Hematopoietic multipotent progenitor cell treated with erythropoietin and hydrocortisone succinate and interleukin-3 and kit ligand, for 4 days (in vitro differentiated cells): ENCODE measurements at places on chromosomes 5 and 9.

GRCh38 chr9:4826417-4827166 lies 33.8 kb downstream of the RCL1 start:
- no peak for DNase-seq

GRCh38 chr5:156936972-156937371 lies 26.1 kb downstream of the TIMD4 start:
- no peak for DNase-seq

DNA sequence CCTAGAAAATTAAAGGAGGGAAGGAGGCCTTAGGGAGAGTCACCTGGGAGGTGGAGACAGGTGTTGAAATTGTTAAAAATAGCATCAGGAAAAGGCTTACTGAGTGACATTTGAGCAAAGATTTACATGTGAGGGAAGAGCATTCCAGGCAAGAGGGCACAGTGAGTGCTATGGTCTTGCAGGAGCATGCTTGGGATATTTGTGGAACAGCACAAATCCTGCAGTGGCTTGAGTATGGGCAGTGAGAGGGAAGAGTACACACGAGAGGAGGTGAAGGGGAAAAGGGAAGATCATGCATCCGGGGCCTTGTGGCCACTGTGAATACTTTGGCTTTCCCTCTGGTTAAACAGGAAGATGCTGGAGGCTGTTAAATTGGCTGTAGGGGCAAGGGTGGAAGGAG lies 36.6 kb downstream of the ACER2 start:
- DNase-seq = no peak

GRCh38 chr5:9125852-9126251 lies 420.0 kb downstream of the SEMA5A start:
- DNase-seq = no peak

DNA sequence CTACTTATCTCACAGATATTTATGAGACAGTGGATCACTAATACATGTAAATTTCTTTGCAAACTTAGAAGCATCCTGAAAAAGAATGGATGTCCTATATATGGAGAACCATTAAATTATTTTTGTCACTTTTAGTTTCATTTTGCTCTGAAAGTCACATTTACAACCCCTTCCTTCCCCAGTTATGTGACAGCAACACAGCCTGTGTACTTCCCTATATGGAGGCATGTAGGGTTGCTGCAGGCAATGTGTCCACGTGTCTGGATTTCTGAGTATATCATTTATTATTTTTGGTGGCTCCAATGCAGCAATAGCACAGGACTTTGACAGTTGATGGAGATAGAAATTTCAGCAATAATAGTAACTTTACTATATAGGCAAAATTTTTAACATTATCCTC lies 156.4 kb downstream of the ST8SIA4 start:
- DNase-seq = peak; percentile 63

GRCh38 chr5:37207802-37208201 lies 41.4 kb downstream of the CPLANE1 start:
- peak; percentile 12 for DNase-seq

GRCh38 chr5:129609710-129610109 lies 138.2 kb upstream of the MINAR2 start:
- DNase-seq = no peak

GRCh38 chr5:173410459-173411233 lies 82.4 kb upstream of the STC2 start:
- no peak for DNase-seq

GRCh38 chr5:14039576-14039975 lies 95.1 kb upstream of the DNAH5 start:
- DNase-seq = no peak

DNA sequence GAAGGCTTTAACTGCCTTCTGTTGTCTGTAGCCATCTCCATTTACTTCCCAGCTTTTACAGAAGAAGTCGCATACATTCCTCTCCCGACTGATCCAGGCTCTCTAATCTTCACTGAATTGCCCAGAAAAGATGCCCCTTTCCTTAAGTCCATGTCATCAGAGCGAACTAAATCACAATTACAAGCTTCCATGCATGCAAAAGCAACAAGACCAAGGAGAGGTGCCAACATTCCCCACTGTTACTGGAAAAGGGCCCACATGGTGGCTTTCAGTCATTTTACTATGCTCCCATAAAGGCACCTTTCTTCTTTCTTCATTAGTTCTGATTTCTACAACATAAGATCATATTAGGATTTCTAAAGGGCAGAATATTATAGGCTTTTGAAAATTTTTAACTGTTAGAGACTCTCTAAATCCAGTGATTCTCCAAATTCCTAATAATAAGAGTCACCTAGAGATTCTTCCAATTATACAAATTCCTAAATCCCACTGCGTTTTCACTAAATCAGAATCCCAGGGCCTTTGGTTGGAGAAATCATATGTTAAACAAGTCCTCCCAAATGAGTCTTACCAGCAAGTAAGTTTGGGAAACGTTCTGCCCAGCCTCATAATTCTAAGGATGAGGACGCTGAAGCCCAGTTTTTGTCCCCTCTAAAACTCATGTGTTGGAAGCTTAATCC lies 17.0 kb upstream of the ZFR start:
- DNase-seq = no peak

DNA sequence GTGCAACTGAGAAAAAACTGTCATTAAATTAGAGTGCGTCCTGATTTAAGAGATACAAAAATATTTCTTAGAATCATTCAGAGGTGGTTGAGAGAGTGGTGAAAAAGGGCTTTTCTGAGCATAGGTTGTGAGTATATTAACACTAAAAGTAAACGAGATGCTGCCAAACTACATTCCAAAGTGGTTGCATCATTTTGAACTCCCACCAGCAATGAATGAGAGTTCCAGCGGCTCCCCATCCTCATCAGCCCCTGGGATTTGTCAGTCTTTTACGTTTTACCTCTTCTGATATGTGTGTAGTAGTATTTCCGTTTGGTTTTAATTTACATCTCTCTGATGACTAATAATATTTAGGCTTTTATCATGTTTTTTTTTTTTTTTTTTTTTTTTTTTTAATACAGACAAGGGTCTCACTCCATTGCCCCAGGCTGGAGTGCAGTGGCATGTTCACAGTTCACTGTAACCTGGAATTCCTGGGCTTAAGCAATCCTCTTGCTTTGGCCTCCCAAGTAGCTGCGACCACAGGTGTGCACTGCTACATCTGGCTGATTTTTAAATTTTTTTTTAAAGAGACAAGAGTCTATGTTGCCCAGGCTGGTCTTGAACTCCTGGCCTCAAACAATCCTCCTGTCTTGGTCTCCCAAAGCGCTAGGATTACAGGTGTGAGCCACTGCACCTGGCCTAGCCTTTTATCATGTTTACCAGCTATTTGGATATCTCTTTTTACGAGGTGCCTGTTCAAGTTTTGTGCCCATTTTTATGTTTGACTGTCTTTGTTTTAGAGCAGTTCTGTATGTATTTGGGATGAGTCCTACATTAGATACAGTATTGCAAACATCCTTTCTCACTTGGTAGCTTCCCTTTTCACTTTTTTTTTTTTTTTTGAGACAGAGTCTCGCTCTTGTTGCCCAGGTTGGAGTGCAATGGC lies 17.0 kb downstream of the PRRT1B start:
- DNase-seq = no peak

DNA sequence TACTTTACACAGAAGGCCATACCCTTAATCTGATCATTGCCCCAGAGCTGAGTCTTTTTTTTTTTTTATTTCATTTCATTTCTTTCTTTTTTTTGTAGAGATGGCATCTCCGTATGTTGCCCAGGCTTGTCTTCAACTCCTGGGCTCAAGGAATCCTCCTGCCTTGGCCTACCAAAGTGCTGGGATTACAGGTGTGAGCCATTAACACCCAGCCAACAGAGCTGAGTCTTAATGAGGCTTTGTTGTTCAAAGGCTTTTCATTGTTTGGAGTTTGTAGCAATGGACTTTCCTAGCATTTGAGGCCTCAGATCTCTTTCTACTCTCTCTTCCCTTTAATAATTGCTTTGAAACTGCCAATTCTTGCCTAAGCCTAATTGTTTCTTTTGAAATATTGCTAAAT lies 176.5 kb upstream of the FBN2 start:
- DNase-seq = no peak

DNA sequence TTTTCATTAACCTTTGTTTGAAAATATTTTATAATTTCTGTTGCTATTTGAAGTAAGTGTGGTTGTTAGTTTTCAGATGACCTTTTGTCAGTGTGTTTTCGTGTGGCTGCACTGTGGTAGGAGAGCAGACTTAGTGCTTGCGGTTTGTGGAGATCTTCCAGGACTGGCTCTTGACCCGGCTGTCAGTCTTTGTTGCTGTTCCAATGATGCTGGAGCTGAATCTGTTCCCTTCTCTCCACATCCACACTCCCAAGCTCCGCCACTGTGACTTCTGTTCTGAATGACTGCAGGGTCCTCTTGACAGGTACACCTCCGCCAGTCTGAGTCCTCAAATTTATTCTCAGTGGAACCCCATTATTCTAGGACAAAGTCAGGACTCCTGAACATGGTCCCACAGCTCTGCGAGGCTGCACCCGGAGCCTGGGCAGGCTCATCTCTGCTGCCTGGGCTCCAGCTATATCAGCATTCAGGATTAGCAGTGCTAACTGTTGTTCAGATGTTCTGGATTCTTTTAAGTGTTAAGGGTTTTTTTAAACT lies 126.0 kb downstream of the WNK2 start:
- no peak for DNase-seq

GRCh38 chr5:135824541-135825041 lies 9.9 kb upstream of the SLC25A48 start:
- DNase-seq = no peak

DNA sequence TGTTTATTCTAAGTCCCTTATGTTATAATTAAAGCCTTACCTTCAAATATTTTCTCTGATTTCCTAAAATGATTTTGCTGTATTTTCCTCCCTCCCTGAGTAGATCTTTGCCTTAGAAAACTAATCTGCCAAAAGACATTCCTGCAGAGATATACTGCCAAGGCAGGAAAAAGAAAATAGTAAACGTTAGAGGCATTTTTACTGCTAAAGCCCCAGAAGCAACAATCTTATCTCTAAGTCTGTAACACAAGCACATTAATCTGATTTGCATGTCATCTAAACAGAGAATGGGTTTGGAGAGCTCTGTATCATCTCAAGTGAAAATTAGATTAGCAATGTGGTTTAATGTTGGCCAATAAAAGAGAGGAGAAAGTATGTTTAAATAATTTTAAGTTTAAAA lies 847.7 kb downstream of the MAT2B start:
- DNase-seq = peak; percentile 38
